ENCODE measurements at places on chromosomes 2 and 18.

DNA sequence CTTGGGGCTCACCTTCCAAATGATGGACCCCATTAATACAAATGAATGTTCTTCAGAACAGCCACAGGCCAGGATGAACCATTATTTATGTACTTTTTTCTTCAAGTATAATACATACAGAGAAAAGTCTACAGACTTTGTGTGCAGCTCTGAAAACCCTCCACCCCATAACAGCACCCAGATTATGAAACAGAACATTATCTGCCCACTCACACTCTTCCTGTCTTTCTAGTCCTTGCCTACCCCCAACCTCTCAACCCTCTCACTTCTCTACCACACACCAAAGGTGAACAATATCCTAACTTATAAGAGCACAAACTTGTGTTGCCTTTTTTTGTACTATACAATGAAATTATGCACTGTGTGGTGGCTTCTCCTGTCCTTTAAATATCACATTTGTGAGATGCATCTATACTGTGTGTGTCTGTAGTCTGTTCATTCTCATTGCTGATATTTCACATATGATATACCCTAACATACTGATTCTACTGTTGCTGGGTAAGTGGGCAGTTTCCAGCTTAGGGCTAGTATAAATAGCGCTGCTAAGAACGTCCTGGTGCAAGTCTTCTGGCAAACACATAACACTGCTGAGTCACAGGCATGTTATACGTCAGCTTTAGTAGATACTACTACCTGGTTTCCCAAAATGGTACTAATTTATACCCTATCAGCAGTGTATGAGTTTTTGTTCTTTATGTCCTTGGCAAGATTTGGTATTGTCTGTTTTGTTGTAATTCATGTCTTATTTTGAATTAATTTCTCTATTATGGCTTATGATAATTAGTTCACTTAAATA, 1.0 kb upstream of the NPHP1 start:
- no peak for DNase-seq

- no peak for DNase-seq
These were observed 100.5 kb downstream of the CDC42EP3 start for GRCh38 chr2:37570773-37571586.

DNA sequence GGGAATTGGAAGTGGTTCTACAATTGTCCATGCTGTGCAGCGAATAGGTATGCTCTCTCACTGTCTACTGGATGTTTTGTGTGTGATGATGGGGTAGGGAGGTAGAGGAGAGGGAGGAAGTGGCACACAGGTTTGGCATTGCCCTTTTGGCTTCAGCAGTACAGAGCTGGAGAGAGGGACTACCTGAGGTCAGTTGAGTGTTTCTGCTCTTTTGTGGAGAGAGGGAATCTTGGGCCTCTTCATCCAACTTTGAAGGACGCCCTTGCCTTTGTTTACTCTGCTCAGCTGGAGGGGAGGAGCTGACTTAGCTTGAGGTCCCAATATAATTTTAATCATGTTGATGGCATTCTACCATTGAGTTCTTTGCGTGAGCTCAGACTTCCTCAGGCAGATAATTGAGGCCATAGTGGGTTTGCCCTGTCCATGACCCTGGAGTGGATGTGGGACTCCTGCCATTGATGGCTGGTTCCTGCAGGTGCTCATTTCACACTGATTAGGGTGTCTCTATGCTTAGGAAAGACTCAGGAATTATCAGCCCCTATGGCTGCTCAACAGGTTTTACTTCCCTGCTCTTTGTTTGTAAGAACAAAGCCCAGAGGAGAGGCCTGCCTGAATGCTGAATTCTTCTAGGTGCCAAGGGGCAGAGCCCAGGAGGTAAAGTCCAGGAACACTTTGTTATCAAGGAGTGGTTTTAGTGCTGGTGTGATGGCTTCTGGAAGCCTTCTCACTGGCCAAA, 7.2 kb downstream of the RPIA start:
- DNase-seq = no peak

- DNase-seq = no peak
These were observed 13.1 kb downstream of the CABLES1 start for GRCh38 chr18:23148382-23148781.

All from fibroblast of skin of left quadriceps (primary cell).